ENCODE measurements at places on chromosomes 7 and 10. TPM values are rescaled to one million over a fixed set of nuclear protein-coding genes. Genes with fewer than 3 reads are reported as not detected.
A peak's percentile ranks its signal among the peaks of the same experiment; 100 is the strongest.

CCDC126 gene
- 21.5 TPM for total RNA-seq

- H3K4me3 ChIP-seq, result no peak overlapping the region
- no peaks in the 10 kb centered on the region for H3K36me3 ChIP-seq
- no peaks in the 10 kb centered on the region for H3K4me1 ChIP-seq
Measured at GRCh38 chr7:28804990-28805389, 153.1 kb downstream of the TRIL start.

DNA sequence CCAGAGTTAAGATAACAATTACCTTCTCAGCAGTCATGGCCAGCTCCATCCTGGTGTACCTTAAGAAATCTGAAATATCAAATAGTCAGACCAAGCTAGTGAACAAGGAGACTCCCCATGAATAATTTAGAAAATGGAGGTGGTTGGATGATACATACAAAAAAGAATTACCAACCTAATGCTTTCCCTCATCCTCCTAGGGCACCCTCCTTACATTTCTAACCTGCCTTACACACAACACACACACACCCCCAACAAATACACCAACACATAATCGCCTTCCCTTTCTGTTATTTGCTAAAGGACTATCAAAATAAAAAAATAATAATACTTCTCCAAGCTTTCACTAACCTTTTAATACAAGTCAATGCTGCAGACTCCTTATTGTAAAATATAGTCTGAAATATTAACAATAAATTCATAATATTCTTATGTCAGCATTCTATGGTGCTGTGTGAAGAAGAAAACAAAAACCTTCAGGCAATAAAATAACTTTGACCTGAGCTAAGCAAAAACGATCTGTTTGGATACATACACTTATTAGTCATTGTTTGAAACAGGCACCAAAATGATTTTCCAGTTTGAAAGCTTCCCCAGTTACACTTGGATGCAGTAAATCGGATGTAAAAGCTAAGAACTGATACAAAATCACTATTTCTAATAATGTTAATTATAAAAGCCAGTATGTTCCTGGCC lies 3.4 kb downstream of the TWIST1 start:
- H3K27me3 ChIP-seq, result peaks cover 5% of the 10 kb centered on the region
- no peak overlapping the region for H3K27ac ChIP-seq
- no peaks in the 10 kb centered on the region for H3K36me3 ChIP-seq
- no peak for DNase-seq

DNA sequence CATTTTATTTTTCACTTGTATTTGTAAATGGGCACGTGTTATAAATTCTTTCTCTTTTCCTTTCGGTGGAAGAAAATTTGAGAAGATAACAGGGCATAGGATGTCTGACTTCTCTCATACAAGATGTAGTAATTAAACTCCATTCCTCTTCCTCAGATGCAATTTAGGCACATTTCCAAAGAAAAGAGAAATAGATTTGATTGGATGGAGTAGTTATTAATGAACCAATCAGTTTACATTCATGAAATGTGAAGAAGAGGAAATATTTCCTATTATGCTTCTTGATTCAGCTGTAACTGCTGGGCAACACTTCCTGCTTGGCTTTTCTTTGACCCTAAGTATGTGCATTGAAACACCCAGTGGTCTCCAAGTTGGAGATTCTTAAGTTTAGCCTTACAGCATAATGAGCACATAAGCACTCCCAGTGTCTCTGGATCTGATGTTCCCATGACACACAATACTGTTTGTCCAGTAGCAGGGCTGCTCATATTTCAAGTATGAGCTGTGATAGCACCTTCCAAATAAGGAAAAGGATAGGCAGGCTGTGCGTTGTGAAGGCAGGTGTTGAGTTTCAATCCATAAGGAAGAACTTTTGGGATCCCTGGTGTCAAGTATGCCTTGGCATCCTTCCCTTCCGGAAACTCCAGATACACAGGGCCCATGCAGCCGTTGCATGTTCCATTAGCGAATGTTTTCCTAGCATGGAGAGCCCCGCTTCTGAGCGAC lies 33.4 kb upstream of the COBL start:
- H3K27ac ChIP-seq, result no peak overlapping the region
- no peaks in the 10 kb centered on the region for H3K36me3 ChIP-seq
- no peaks in the 10 kb centered on the region for H3K27me3 ChIP-seq
- DNase-seq, result no peak
- H3K4me1 ChIP-seq, result no peaks in the 10 kb centered on the region

- H3K4me3 ChIP-seq, result no peak overlapping the region
- no peak for DNase-seq
- no peaks in the 10 kb centered on the region for H3K4me1 ChIP-seq
- H3K27me3 ChIP-seq, result no peaks in the 10 kb centered on the region
Measured at GRCh38 chr10:52486840-52487611, 172.9 kb downstream of the DKK1 start.

GRCh38 chr10:132458586-132459300 lies 61.7 kb downstream of the PWWP2B start:
- H3K27me3 ChIP-seq, result no peaks in the 10 kb centered on the region
- no peak overlapping the region for H3K4me3 ChIP-seq
- no peaks in the 10 kb centered on the region for H3K36me3 ChIP-seq
- H3K27ac ChIP-seq, result no peak overlapping the region
- peak; percentile 67 for DNase-seq

- H3K4me3 ChIP-seq, result no peak overlapping the region
- H3K27me3 ChIP-seq, result no peaks in the 10 kb centered on the region
- H3K4me1 ChIP-seq, result no peaks in the 10 kb centered on the region
- no peaks in the 10 kb centered on the region for H3K36me3 ChIP-seq
Measured at GRCh38 chr7:128381161-128381821, 19.8 kb upstream of the PRRT4 start.

- H3K36me3 ChIP-seq, result no peaks in the 10 kb centered on the region
- no peaks in the 10 kb centered on the region for H3K27me3 ChIP-seq
- no peak overlapping the region for H3K27ac ChIP-seq
- H3K4me1 ChIP-seq, result no peaks in the 10 kb centered on the region
- no peak overlapping the region for H3K4me3 ChIP-seq
- no peak for DNase-seq
Measured at GRCh38 chr10:79112881-79113431, 44.2 kb downstream of the ZMIZ1 start.

- H3K27me3 ChIP-seq, result no peaks in the 10 kb centered on the region
- peaks cover 94% of the 10 kb centered on the region for H3K4me1 ChIP-seq
- H3K36me3 ChIP-seq, result no peaks in the 10 kb centered on the region
- peak overlapping the region; percentile 73 for H3K27ac ChIP-seq
- peak overlapping the region; percentile 36 for H3K4me3 ChIP-seq
Measured at GRCh38 chr10:22683140-22683389, 31.3 kb downstream of the PIP4K2A start.

GRCh38 chr10:28744069-28744768 lies 66.9 kb downstream of the BAMBI start:
- no peak overlapping the region for H3K27ac ChIP-seq
- no peaks in the 10 kb centered on the region for H3K27me3 ChIP-seq
- no peaks in the 10 kb centered on the region for H3K4me1 ChIP-seq
- H3K36me3 ChIP-seq, result no peaks in the 10 kb centered on the region
- H3K4me3 ChIP-seq, result no peak overlapping the region

DNA sequence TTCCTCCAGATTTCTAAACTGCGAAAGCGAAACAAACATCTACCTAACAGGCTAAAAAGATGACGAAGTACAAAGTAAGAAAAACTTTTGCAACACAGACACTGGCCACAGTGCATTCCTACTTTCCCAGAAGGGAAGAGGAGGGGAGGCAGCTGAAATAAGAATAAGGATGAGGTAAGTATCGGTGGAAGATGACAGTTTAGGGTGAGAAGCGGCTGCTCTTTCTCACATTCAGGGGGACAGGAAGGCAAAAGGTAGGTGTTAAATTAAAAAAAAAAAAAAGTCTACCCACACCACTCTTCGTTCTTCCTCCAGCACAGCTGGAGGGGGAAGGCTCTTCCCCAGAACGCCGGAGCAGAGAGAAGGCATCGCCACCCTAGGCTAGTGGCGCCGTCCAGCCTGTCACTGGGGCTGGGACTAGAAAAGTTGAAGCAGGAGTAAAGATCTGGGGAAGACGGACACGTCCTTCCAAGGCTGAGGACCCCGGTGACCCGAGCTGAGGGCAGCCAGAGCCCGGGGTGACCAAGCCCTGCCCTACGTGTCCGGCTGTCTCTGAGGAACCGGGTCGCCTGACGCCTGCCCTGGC lies 846 bp downstream of the DNAJC1 start:
- no peaks in the 10 kb centered on the region for H3K27me3 ChIP-seq
- peak overlapping the region; percentile 82 for H3K27ac ChIP-seq
- peaks cover 18% of the 10 kb centered on the region for H3K4me1 ChIP-seq
- DNase-seq, result peak; percentile 12

GRCh38 chr10:118028619-118029018 lies 18.1 kb downstream of the RAB11FIP2 start:
- H3K36me3 ChIP-seq, result no peaks in the 10 kb centered on the region
- no peak overlapping the region for H3K27ac ChIP-seq
- H3K4me1 ChIP-seq, result no peaks in the 10 kb centered on the region
- H3K27me3 ChIP-seq, result no peaks in the 10 kb centered on the region
- no peak for DNase-seq

GRCh38 chr10:33377658-33378025 lies 43.2 kb upstream of the NRP1 start:
- no peaks in the 10 kb centered on the region for H3K27me3 ChIP-seq
- no peak for DNase-seq
- H3K4me1 ChIP-seq, result no peaks in the 10 kb centered on the region
- no peak overlapping the region for H3K4me3 ChIP-seq

ADAM12 gene
- total RNA-seq, result 0.58 TPM

TAS2R16 gene
- total RNA-seq, result not detected

DNA sequence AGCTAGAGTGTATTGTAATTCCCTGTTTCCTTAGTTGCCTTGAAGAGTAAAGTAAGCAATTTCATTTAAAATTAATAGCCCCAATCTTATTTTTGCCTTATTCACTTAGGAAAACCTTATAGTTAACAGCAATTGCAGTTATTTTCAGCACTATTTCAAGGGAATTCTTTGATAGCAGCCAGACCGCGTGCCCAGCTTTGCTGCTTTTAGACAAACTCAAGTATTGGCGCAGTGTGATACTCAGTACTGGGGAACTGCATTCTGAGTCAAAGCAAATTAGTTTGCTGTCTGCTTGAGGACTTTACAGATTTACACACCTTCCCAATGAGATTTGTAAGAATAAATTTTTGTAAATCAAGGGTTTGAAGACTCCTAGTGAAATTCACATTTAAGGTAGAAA lies 21.2 kb downstream of the PRKG1 start:
- DNase-seq, result no peak
- no peaks in the 10 kb centered on the region for H3K36me3 ChIP-seq
- H3K4me3 ChIP-seq, result no peak overlapping the region
- no peaks in the 10 kb centered on the region for H3K4me1 ChIP-seq
- H3K27ac ChIP-seq, result no peak overlapping the region

PLAU gene
- 0.54 TPM for total RNA-seq

GRCh38 chr7:108282427-108282996 lies 152.4 kb upstream of the LAMB4 start:
- no peak overlapping the region for H3K4me3 ChIP-seq
- no peaks in the 10 kb centered on the region for H3K36me3 ChIP-seq
- DNase-seq, result no peak
- no peaks in the 10 kb centered on the region for H3K4me1 ChIP-seq

DNA sequence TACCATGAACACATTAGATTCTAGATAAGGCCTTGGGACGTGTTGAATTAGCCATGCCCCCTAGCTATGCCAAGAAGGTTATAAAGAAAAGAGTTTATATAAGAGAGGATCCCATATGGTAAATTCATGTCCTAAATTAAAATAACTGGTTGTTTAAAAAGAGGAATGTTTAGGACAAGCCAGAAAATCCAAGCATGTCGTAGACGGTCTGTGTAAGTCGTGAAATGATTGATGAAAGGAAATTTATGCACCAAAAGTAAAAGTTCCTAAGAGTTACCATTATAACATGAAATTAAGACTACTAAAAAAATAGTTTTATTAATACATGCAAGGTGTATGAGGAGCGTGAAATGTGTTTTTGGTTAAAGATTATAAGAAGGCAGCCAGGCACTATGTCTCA lies 624.9 kb downstream of the ARL4A start:
- H3K27me3 ChIP-seq, result no peaks in the 10 kb centered on the region
- no peak overlapping the region for H3K4me3 ChIP-seq
- no peaks in the 10 kb centered on the region for H3K4me1 ChIP-seq
- no peaks in the 10 kb centered on the region for H3K36me3 ChIP-seq

- H3K36me3 ChIP-seq, result peaks cover 57% of the 10 kb centered on the region
- H3K4me1 ChIP-seq, result no peaks in the 10 kb centered on the region
- H3K27ac ChIP-seq, result no peak overlapping the region
- no peaks in the 10 kb centered on the region for H3K27me3 ChIP-seq
Measured at GRCh38 chr10:74097776-74098175, 52.9 kb downstream of the AP3M1 start.

DNA sequence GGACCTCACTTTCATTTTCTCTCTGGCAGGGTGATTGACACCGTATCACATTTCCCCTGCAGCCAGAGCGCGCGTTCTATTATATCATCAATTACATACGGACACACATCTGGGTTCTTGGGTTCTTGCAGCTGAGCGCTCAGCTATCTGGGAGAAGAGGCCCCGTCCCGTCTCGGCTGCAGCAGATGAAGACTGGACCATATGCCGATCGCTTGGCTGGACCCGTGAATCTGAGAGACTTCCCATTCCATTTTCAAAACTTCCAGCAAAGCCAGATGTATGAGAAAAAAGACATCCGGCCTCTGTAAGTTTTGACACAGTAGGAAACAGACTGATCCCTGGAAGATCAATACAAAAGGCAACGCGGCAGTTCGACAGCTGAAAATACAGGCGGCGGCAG lies 99.8 kb downstream of the JCAD start:
- no peaks in the 10 kb centered on the region for H3K27me3 ChIP-seq
- H3K36me3 ChIP-seq, result no peaks in the 10 kb centered on the region
- no peak for DNase-seq
- no peak overlapping the region for H3K4me3 ChIP-seq

CXCL12 gene
- total RNA-seq, result not detected

- H3K27me3 ChIP-seq, result no peaks in the 10 kb centered on the region
- no peak overlapping the region for H3K4me3 ChIP-seq
Measured at GRCh38 chr7:95682913-95683312, 86.6 kb upstream of the PDK4 start.

TEX47 gene
- total RNA-seq, result not detected

GRCh38 chr7:82810558-82811259 lies 352.0 kb downstream of the PCLO start:
- H3K4me3 ChIP-seq, result no peak overlapping the region
- H3K36me3 ChIP-seq, result no peaks in the 10 kb centered on the region
- no peaks in the 10 kb centered on the region for H3K4me1 ChIP-seq
- no peak for DNase-seq

DNA sequence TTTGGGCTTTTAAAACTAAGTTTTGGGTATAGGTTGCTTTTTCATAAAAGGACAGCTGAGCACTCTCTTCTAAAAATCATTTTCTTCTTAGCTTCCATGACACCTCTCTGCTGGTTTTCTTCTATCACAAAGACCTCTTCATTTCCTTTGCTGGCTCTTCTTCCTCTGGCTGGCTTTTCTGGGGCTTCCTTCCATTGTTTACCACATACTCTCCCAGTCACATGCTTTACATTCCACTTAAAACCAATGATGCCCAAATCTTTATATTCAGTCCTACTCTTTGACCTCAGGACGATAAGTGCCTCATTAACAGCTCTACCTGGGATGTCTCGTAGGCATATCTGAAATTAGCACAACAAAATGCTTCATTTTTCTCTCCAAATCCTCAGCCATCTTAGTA lies 26.8 kb downstream of the FAM133B start:
- H3K4me3 ChIP-seq, result no peak overlapping the region
- H3K36me3 ChIP-seq, result peaks cover 9% of the 10 kb centered on the region
- no peak overlapping the region for H3K27ac ChIP-seq
- no peaks in the 10 kb centered on the region for H3K27me3 ChIP-seq

- no peaks in the 10 kb centered on the region for H3K36me3 ChIP-seq
- H3K27me3 ChIP-seq, result no peaks in the 10 kb centered on the region
- H3K27ac ChIP-seq, result no peak overlapping the region
- no peak for DNase-seq
- H3K4me1 ChIP-seq, result peaks cover 8% of the 10 kb centered on the region
Measured at GRCh38 chr7:37282927-37283326, 165.7 kb downstream of the ELMO1 start.
